ENCODE measurements at places on chromosomes 6 and 20.
A peak's percentile ranks its signal among the peaks of the same experiment; 100 is the strongest.

DNA sequence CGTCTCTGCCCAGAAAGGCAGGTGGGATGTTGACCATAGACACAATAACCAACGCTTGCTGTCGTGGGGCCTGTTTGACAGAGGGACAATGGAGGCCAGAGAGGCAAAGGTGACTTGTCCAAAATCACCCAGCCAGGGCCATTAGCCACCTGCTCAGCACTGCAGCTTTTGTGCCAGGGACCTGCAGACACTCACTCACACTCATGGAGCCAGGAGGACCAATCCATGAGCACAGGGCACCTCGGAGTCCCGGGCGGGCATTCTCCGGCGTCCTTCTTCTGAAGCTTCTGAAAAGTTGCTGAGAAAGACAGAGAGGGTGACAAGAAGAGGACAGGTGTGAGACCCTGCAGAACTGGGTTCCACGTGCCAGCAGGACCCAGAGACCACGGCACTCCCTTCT is 45.4 kb upstream of the SLCO4A1 start:
- DNase-seq: no peak

GRCh38 chr6:143513410-143513809 is 1.9 kb upstream of the FUCA2 start:
- no peak for DNase-seq

DNA sequence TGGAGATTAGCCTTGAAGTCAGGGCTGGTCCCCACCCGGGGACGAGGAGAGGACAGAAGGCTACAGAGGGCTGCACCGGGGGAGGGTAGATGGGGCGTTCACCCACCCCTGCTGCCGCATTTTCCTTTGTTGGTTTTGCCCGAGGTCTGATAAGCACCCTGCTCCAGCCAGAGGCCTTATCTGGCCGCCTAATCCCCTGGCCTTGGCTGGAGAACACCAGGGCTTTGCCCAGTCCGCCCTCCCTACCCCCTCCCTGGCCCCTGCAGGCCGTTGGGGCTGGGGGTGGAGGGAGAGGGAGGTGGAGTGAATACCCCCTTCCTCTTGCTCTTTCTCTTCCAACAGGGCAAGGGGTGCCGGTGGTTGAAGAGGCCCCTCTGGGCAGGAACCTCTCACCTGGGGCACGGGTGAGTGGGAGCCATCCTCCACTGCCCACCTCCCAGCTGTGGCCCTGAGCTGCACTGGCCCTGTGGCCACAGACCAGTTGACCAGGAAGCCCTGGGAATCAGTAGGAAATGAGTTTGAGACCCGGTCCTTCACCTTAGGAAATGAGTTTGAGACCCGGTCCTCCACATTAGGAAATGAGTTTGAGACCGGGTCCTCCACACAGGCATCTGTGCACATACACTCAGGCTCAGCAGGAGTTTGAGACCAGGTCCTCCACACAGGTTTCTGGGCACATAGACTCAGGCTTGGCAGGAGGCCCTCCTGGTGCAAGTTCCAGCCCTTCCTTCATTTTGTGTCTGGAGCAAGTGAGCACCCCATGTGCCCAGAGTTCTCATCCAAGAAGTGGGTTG is 12.0 kb upstream of the GATA5 start:
- DNase-seq: no peak

DNA sequence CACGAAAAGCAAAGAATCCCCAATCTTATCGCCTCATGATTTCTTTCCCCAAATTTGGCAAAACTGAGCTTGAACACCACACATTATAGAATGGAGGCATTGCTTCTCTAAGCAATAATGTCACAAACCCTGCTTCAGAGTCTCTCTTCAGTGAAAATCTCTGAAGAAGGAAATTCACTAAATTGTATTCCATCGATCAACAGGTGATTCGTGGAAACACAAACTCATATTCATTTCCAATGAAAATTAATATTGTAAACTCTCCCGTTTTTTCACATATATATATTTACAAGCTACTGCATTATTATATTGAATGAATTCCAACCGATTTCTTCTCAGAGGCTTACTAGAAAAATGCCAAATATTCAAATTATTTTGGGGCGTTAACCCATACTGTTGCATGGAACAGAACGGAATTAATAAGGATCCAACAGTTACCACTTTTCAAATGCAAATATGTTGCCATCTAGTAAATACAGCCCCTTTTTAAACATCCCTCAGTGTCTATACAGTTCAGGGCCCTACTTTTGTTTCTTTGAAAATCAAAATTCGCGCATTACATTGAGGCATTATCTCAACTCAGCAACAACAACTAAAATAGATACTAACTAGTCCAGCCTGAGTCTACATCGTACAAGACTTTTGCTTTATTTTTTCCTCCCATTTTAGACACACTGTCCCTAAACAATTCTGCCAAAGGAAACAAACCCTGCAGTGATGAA is 1.3 kb downstream of the KIF13A start:
- DNase-seq: peak; percentile 19

DNA sequence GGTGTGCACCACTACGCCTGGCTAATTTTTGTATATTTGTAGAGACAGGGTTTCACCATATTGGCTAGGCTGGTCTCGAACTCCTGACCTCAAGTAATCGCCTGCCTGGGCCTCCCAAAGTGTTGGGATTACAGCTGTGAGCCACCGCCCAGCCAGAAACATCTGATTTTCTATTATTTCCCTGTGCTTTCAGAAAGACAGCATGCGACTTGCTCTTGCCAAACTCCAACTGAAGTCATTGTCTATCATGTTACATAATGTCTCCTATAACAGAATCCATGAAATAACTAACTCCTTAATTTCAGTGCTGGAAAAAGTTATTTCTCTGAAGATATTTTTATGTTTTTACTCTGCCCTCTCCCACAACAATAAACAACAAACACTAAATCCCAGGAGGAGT is 8.5 kb downstream of the RMND1 start:
- no peak for DNase-seq

DNA sequence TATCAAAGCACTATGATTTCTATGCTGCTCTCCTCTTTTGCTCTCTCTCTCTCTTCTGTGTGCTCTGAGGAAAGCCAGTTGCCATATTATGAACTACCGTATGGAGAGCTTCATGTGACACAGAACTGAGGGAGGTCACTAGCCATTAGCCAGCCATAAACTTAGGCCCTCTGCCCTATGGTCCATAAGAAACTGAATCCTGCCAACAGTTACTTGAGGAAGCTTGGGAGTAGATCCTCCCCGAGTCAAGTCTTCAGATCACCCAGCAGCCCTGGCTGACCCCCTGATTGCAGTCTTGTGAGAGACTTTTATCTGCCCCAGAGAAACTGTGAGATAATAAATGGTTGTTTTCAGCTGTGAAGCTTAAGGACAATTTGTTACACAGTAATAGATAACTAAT is 5.7 kb upstream of the PEX7 start:
- no peak for DNase-seq

GRCh38 chr6:30150671-30151395 is 10.2 kb downstream of the TRIM10 start:
- no peak for DNase-seq

DNA sequence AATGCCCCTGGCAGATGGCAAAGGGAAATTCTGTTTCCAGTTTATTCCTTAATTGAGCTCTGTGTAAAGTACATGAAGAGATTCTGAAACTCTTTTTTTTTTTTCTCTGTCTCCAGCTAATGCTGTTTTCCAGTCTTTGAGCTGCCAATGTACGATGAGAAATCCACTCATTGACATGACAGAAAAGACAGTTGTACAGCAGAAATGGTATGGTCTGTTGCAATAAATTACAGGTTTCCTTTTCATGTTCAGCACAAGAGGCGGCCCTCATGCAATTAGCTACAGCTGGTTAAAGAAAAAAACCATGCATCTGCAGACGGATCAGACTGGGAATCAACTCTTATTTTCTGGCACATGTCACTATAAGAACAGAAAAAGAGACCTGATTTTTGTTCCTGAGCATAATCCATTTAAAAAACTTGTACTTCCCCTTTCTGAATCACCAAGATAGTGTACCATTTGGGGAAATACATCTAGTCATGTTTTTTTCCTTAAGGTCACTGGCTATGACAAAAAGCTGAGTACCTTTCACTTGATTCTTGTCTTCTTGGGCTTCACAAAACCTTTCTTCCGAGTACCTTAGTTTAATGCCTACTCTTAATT is 289.8 kb upstream of the PREP start:
- DNase-seq: no peak

GRCh38 chr6:150745896-150746295 is 119.6 kb upstream of the MTHFD1L start:
- no peak for DNase-seq

DNA sequence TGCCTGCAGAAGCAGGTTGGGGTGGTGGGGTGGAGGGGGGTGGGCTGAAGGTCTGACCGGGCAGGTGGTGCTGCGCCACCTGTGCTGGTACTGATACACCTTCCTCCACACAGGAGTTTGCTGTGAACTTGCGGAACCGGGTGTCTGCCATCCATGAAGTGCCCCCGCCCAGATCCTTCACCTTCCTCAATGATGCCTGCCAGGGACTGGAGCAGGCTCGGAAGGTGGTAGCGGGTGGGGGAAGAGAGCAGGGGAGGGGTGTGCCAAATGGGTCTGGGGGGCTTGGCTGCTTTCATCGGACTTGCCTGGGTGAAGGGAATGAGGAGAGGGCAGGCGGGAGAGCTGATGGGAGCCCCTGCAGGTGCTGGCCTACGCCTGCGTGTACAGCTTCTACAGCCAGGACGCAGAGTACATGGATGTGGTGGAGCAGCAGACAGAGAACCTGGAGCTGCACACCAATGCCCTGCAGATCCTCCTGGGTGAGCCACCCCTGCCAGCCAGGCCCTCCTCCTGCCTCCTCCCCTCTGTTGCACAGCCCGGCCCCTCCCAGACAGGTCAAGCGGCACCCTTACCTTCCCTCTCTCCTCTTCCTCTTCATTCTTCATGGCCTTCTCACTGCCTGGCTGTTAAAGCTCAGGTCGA is 6.7 kb downstream of the DNPH1 start:
- DNase-seq: no peak

DNA sequence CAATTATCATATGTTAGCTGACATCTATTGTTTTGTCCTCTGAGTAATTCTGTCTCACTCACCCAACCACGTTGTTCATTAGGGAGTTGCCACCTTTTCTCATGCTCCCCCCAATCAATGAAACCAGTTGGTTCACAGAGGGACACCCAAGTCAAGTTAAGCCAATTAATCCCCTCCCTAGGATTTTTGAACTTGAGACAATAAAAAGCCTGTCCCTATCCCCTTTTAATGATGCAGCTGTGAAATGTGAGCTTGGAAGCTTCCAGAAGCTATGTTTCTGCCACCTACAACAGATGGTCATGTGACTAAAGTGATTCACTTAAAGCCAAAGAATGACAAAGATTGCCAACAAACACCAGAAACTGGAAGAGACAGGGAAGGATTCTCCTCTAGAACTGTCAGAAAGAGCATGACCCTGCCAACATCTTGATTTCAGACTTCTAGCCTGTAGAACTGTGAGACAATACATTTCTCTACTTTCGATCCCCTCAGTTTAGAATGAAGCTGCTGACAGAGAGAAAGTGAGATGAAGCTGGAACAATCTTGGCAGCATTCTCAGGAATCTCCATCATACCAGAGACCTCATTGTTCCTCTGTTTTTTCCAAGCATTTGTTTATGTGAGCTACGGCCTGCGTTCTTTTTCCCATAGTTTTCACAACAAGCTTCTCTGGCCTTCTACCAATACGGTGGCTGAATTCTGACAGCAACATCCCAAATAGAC is 57.8 kb upstream of the TPD52L1 start:
- DNase-seq: peak; percentile 80

- no peak for DNase-seq
These were observed 44.8 kb downstream of the FARS2 start for GRCh38 chr6:5305968-5306626.

DNA sequence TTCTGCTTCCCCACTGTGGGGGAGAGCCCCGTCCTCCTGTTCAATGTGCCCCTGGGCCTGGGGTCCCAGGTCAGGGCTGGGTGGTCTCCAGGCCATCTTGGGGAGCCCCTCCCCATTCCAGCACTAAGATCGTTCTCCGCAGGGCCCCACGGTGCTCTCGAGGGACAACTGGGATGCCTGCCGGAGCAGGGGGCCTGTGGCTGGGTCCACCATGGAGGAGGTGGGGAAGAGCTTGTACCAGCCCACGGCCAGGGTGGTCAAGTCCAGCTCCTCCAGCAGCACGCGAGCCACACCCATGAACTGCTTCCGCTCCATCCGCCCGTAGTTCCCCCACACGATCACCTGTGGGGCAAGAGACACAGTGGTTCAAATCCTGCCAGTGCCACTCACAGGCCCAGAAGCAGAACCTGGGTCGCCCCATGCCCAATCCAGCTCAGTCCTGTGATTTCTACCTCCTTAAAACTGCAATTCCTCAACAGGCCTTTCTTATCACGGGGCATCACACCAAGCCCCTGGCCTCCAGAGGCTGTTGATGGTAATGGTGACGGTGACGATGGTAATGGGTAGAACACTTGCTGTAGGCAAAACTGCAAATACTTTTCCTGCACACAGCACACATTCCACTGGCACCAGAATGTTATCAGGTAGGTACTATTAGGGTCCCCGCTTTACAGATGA is 10.5 kb downstream of the KCNK15 start:
- no peak for DNase-seq

GRCh38 chr20:56202493-56203077 is 45.9 kb upstream of the MC3R start:
- no peak for DNase-seq

- no peak for DNase-seq
These were observed 23.6 kb downstream of the FOXO3 start for GRCh38 chr6:108584323-108584722.

DNA sequence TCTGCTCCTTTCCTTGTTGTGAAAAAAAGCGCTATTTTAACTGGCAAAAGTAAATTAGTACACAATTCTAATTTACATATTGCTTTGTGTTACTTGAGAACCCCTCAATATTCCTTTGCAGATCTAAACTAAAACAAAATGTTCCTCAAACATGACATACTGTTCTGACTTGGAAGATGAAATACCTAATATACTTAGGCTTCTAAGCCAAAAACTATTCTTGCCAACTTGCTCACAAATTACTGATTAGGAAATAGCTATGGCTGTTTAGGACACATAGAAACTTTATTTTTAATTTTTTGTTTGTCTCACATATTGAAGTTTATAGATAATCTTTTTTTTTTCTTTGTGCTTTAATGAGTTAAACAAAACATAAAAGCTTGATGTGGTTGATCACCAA is 542.2 kb downstream of the GRIK2 start:
- DNase-seq: no peak

DNA sequence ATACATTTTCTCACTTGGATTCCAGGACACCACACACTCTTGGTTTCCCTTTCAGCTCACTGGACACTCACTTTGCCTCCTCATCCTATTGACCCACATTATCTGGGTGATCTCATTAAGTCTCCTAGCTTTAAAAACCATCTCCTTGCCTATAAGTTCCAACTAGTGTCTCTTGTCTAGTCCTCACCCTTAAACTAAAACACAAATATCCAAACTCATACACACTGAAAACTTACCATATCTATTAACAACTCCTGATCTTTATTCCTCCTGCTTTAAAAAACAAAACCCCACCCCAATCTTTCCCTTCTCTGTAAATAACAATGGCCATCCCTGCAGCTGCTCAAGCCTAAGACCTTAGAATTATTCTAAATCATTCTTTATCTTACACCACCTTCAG is 3.5 kb upstream of the SMIM28 start:
- DNase-seq: no peak

All from globus pallidus (tissue), 1 donor.